Testis (tissue), 5 donors: ENCODE measurements at places on chromosomes 16 and 17. TPM values are rescaled to one million over a fixed set of nuclear protein-coding genes. Genes with fewer than 3 reads are reported as not detected.

PIK3R5 gene
- polyA plus RNA-seq: 6.1 TPM

NKD1 gene
- polyA plus RNA-seq: 5.9 TPM

SLC22A31 gene
- 6.2 TPM for polyA plus RNA-seq

TBX2 gene
- polyA plus RNA-seq: 14.8 TPM

ITGA3 gene
- 20.0 TPM for polyA plus RNA-seq

HSD11B2 gene
- polyA plus RNA-seq: 11.5 TPM

NECAB2 gene
- polyA plus RNA-seq: 12.9 TPM

CCL3 gene
- polyA plus RNA-seq: 6.2 TPM

KRT16 gene
- not detected for polyA plus RNA-seq

TMIGD1 gene
- polyA plus RNA-seq: not detected

CCL14 gene
- polyA plus RNA-seq: 57.5 TPM

ZNF469 gene
- polyA plus RNA-seq: 0.98 TPM

EVPLL gene
- 2.5 TPM for polyA plus RNA-seq

GNAO1 gene
- polyA plus RNA-seq: 37.1 TPM

OR1F1 gene
- polyA plus RNA-seq: not detected

CD300C gene
- polyA plus RNA-seq: 0.34 TPM

SPATA32 gene
- polyA plus RNA-seq: 72.0 TPM

ABAT gene
- 25.3 TPM for polyA plus RNA-seq

MYH2 gene
- polyA plus RNA-seq: 3.3 TPM

KRT222 gene
- 1.0 TPM for polyA plus RNA-seq

TMEM219 gene
- polyA plus RNA-seq: 280 TPM

CACNG1 gene
- polyA plus RNA-seq: 0.69 TPM

KRTAP9-2 gene
- not detected for polyA plus RNA-seq

EPOP gene
- polyA plus RNA-seq: 18.6 TPM

RND2 gene
- polyA plus RNA-seq: 48.7 TPM

FBXL20 gene
- 29.7 TPM for polyA plus RNA-seq

NTN3 gene
- polyA plus RNA-seq: not detected

TEFM gene
- 8.7 TPM for polyA plus RNA-seq

CHST4 gene
- 0.32 TPM for polyA plus RNA-seq

C17orf50 gene
- 154 TPM for polyA plus RNA-seq

SHBG gene
- 17.8 TPM for polyA plus RNA-seq
